ENCODE measurements at places on chromosomes 6 and 20. TPM values are rescaled to one million over a fixed set of nuclear protein-coding genes. Genes with fewer than 3 reads are reported as not detected.

DNA sequence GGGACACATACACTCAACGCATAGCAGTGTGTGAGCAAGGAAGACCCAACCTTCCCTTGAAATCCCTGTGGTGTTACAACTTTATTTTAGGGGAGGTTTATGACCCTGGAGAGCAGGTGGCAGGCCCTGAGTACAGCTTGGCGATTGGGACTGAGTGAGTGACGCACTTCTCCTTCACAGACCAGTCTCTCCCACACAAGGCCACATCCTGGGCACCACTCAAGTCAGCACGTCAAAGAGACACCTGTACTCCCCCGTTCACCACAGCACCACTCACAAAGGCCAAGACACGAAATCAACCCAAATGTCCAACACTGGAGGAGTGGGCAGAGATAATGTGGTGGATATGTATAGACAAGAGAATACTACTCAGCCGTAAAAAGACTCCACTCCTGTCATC, 57.0 kb upstream of the FRMD1 start:
- DNase-seq: no peak
- no peak overlapping the region for H3K27ac ChIP-seq
- H3K36me3 ChIP-seq: no peaks in the 10 kb centered on the region
- H3K4me3 ChIP-seq: no peak overlapping the region

DNA sequence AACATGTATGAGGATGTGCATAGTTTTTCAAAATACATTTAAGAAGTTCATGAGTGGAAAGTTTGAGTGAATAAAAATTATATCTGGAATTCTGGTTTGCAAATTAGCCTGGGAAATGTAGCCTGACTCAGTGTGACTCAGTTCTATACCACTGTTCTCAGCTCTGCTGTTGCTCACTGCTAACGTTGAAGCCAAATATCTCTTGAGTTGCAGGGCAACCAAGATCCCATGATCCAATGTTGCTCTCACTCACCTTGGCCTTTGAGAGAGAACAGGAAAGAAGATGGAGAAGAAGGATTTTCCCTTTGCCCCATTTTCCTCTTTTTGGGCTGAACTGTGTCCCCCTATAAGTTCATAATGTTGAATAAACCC, 28.9 kb downstream of the PSMB9 start:
- H3K4me3 ChIP-seq: no peak overlapping the region
- no peaks in the 10 kb centered on the region for H3K36me3 ChIP-seq
- DNase-seq: no peak

DNA sequence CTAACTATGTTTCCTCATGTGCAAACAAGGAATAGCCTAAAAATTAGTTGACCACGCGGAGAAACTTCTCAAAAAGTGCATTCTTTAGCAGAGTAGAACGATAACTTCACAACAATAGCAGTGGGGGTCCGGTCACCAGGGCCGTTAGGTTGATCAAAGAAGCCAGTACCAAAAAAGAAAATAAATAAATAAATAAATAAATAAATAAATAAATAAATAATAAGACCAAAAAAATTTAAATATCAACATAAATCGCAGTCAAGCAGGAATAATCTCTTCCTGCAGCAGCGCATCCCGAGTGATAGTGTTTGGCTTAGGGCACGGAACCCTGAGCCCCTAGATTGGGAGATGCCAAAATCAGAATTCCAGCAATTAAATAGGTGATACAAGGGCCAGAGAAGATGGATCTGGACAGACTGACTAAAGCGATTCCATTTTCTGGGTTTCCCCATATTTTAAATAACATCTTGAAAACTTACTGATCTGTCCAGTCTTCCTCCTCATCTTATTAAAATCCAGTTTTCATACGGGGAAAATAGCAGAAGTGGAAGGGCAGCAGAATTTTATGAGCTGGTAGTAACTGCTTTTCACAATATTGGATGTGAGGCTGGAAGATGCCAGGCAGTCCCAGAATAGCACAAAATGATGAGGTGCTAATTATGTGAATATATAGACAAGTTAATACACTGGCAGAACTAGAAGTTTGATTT, 4.4 kb upstream of the OLIG3 start:
- H3K36me3 ChIP-seq: no peaks in the 10 kb centered on the region
- H3K27ac ChIP-seq: no peak overlapping the region
- H3K4me3 ChIP-seq: no peak overlapping the region
- peaks cover 29% of the 10 kb centered on the region for H3K4me1 ChIP-seq

GRCh38 chr20:59948828-59949720, 8.9 kb downstream of the FAM217B start:
- H3K27me3 ChIP-seq: no peaks in the 10 kb centered on the region
- peak; percentile 72 for DNase-seq
- H3K4me3 ChIP-seq: no peak overlapping the region
- H3K27ac ChIP-seq: peak overlapping the region; percentile 55
- H3K4me1 ChIP-seq: no peaks in the 10 kb centered on the region

DNA sequence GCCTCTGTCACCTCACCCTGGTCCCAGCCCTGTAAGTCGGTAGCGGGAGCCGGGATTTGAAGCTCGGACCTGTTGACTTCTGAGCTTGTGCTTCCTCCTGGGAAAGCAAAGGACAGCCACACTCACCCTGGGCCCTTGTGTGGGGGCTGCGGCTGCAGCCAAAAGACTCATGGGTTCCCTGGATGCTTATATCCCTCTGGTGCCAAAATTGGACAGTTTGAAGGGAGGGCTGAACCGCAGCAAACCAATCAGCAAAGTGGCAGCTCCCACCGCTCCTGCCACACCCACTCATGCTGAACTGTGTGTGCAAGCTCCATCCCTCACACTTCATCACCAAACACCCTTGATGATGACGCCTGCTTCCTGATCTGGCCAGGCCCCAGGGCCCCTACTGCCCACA, 3.9 kb upstream of the CCN5 start:
- no peak for DNase-seq
- H3K4me1 ChIP-seq: no peaks in the 10 kb centered on the region
- no peaks in the 10 kb centered on the region for H3K27me3 ChIP-seq
- no peaks in the 10 kb centered on the region for H3K36me3 ChIP-seq
- H3K27ac ChIP-seq: no peak overlapping the region

DNA sequence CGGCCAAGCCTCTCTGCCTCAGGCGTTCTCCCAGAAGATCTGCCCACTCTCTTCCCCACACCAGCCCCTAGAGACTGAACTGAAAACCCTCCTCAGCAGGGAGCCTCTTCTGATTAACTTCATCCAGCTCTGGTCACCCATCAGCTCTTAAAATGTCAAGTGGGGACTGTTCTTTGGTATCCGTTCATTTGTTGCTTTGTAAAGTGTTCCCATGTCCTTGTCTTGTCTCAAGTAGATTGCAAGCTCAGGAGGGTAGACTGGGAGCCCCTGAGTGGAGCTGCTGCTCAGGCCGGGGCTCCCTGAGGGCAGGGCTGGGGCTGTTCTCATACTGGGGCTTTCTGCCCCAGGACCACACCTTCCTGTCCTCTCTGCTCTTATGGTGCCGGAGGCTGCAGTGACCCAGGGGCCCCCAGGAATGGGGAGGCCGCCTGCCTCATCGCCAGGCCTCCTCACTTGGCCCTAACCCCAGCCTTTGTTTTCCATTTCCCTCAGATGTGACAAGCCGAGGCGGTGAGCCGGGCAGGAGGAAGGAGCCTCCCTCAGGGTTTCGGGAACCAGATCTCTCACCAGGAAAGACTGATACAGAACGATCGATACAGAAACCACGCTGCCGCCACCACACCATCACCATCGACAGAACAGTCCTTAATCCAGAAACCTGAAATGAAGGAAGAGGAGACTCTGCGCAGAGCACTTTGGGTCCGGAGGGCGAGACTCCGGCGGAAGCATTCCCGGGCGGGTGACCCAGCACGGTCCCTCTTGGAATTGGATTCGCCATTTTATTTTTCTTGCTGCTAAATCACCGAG, 14.2 kb downstream of the VEGFA start:
- H3K4me3 ChIP-seq: no peak overlapping the region
- H3K36me3 ChIP-seq: no peaks in the 10 kb centered on the region
- DNase-seq: no peak
- no peaks in the 10 kb centered on the region for H3K4me1 ChIP-seq

- no peaks in the 10 kb centered on the region for H3K27me3 ChIP-seq
- no peak overlapping the region for H3K4me3 ChIP-seq
- H3K27ac ChIP-seq: no peak overlapping the region
- DNase-seq: no peak
Observed at GRCh38 chr6:170405311-170405975, 98.9 kb downstream of the FAM120B start.

DNA sequence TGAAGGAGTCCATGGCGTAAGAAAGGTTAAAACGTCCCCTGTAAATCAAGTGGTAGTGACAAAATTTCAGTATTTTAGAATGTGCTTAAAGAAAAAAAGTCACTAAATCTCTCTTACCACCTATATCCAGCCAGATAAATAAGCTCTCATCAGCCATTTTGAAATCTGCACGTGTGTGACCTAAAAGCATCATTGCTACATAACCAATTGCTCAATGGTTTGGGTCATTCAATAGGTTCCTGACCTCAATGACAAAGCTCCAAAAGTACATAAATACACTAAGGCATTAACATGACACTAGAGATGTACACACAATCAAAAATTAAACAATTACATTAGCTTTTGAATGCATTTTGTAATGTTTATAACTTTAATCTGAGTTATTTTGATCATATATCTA, 272.4 kb downstream of the GMDS start:
- no peaks in the 10 kb centered on the region for H3K36me3 ChIP-seq
- H3K4me1 ChIP-seq: no peaks in the 10 kb centered on the region
- DNase-seq: no peak

DNA sequence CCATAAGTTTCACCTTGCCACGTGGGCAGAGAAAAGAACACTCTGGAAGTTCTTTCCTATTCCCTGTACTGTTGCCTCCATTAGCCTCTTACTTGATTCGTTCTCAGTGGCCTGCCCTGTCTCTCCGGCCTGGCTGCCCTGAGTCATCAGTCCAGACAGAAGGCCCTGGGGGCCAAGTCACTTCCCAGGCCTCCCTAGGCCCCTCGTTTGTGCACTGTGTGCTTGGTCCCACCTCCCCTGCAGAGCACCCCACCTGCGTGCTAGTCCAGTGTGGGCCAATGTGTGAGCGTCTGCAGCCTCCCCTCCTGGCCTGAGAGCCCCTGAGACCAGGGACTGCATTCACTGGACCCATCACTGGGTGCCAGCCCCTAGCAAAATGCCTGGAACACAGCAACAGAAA, 191.2 kb upstream of the RREB1 start:
- H3K36me3 ChIP-seq: no peaks in the 10 kb centered on the region
- H3K4me1 ChIP-seq: peaks cover 10% of the 10 kb centered on the region
- H3K4me3 ChIP-seq: no peak overlapping the region
- no peak for DNase-seq
- H3K27me3 ChIP-seq: no peaks in the 10 kb centered on the region

Gene MEP1A
- not detected for polyA plus RNA-seq

Gene RAET1E
- not detected for polyA plus RNA-seq

Gene DTD1
- 33.4 TPM for polyA plus RNA-seq

Gene RBPJL
- polyA plus RNA-seq: not detected

Gene NKAPL
- polyA plus RNA-seq: 0.12 TPM

Data from naive thymus-derived CD4-positive, alpha-beta T cell (primary cell).